ENCODE measurements at places on chromosomes 5 and 9.

DNA sequence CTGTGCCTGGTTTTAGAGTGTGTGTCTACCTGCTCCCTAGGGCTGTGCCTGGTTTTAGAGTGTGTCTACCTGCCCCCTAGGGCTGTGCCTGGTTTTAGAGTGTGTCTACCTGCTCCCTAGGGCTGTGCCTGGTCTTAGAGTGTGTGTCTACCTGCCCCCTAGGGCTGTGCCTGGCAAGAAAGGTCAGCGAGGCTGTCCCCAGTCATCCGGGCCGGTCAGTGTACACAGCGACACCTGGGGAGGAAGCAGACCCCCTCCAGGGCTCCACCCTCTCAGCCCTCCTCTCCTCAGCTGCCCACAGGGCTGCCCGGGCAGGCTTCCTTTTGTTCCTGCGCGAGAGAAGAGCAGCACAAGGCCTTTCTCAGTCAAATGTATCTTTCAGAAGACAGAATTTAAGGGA is 4.1 kb downstream of the NRARP start:
- DNase-seq = no peak

- DNase-seq = no peak
Measured at GRCh38 chr9:70119786-70120185, 76.1 kb downstream of the MAMDC2 start.

GRCh38 chr5:120803282-120803681 is 339.2 kb downstream of the PRR16 start:
- no peak for DNase-seq

GRCh38 chr5:160844177-160844576 is 7.8 kb downstream of the ATP10B start:
- DNase-seq = no peak

DNA sequence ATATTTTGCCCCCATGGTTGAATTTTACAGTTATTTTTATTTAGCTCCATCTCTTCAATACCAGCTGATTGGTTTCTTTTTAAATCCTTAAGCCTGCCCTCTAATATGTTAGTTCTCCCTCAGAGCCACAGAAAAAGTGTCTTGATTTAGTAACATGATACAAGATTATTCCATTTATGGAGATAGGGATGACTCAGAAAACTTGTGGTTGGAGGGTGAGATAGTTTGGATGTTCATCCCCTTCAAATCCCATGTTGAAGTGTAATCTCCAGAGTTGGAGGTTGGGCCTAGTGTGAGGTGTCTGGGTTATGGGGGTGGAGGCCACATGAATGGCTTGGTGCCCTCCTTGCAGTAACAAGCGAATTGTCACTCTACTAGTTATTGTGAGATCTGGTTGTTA is 115.7 kb downstream of the FBXO38 start:
- DNase-seq = no peak

DNA sequence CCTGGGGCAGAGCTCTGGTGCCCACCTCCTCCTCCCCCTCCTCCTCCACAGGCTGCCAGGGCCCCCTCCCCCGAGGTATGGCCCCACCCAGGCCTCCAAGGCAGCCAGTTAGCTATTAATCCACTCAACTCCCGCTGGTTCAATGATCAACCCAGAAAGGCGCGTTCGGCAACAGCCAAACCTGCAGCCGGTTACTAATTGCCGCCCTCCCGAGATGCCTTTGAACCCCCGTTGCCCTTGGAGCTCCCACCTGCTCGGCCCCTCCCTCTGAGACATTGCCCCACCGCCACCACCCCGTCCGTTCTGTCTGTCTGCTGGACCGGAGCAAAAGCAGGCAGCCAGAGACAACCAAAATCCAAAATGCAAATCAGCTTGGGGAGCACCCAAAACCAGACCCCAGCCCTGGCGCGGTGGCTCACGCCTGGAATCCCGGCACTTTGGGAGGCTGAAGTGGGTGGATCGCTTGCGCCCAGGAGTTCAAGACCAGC is 25.8 kb downstream of the NOTCH1 start:
- DNase-seq = no peak

DNA sequence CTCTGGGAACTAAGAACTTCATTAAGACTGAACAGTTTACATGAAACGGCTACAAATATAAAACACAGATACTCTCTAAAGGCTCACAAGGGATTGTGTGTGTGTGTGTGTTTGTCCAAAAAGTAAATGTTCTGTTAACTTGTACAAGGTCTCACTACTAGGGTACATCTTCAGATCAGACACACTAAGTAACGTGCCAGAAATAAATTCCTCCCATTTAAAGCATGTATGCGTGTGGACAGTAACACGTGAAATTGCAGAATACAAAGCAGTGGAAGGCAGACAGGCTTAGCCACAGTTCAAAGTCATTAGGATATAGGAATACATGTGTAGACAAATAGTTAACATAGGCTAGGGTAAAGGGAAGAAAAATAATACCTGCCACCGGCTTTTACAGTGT is 1.8 kb downstream of the BNC2 start:
- no peak for DNase-seq

GRCh38 chr9:86368871-86369521 is 14.8 kb upstream of the TUT7 start:
- DNase-seq = no peak

DNA sequence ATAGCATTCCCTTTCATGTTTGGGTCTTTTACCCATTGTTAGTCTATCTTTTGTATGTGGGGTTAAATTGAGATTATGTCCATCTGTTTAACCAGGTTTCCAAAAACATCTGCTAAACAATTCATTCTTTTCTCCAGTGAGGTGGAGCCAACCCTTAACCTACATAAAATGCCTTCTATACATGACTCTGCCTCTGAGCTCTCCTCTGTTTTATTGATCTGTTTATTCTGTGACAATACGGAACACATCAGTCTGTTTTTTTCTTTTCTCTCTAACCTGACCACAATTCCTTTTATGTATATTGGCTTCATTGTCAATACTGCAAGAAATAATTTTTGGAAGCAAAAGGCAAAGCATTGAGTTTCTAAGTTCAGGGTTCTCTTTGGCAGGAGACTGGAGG is 9.9 kb upstream of the ARL15 start:
- no peak for DNase-seq

Data from NCI-H1105 (cell line).